ENCODE measurements at places on chromosomes 6 and 20.

DNA sequence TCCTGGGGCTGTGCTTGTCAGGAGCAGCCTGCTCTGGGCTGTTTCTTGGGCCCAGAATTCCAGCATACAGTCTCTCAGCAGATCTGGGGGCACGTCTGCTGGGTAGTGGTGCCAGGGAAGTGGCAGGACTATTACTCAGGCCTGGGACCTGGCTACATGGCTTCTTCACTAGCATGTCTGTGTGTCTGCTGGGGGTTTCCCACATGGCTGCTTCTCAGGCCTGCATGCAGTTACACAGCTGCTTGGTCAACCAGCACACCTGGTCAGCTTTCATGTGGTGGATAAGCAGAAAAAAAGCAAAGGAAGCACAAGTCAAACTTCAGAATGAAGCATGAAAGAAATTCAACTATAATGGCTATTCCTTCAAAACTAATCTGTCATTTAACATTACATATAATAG, 316.2 kb upstream of the NOX3 start:
- DNase-seq, result no peak

- DNase-seq, result no peak
These were observed 50.4 kb upstream of the NKX2-2 start for GRCh38 chr20:21564127-21564773.

DNA sequence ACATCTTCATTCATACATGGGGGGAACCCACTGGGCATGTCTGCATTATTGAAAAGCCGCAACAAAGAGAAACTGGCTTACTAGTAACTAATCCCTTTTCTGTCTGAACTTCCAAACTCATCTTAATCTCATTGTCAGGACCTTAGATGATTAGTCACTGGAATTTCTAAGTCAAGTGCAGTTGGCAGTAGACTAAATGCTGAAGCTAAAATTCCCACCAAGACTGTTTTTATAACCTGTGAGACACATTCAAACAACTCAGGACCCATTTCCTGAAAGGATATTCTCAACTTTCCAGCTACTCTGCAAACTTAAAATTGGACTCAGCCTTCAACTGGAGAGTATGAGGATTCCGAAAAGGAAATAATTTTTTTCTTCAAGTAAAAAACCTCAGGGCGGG, 94.8 kb upstream of the SCAF8 start:
- peak; percentile 33 for DNase-seq

DNA sequence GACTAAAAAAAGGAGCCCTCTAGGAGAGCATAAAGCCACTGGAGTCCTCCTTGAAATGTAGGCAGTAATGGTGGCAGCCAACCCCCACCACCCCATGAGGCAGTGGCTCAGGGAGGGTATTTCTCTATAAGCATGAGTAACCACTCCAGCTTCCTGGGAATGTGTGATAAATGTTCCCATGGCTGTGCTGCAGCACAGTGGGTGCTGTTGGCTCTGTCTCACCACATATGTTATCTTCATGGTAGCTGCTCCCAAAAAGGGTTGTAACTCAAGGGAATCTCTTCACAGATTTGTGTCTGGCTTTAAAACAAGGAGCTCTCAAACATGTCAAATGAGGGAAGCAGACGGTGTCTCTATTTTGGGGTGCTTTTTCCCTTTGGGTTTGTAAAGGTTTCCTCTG, 7.5 kb upstream of the PHACTR1 start:
- DNase-seq, result no peak

- no peak for DNase-seq
These were observed 6.0 kb upstream of the CPNE5 start for GRCh38 chr6:36845233-36845632.

DNA sequence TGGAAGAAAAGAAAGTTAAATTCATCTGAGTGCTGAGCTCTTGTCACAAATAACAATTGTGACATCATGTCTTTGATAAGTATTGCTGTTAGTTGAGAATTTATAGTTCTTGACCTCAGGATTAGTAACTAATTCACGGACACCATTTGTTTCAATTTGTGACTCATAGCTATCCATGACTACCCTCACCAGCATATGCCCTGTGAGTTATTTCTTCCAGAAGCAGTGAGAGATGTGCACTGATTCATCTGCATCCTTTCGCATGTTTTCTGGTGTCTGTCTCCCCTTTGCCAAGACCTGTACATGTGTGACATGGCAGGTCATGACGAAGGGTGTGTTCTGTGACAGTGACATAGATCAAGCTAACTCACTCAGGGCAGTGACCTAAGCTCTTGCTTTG, 86.9 kb downstream of the SOBP start:
- peak; percentile 10 for DNase-seq

GRCh38 chr6:32895006-32895345, 41.0 kb downstream of the PSMB9 start:
- no peak for DNase-seq

GRCh38 chr6:89475101-89475500, 42.1 kb downstream of the ANKRD6 start:
- no peak for DNase-seq

- peak; percentile 78 for DNase-seq
These were observed 2.4 kb downstream of the MYBL2 start for GRCh38 chr20:43669332-43669731.

GRCh38 chr6:134437376-134437775, 119.5 kb upstream of the SGK1 start:
- no peak for DNase-seq

GRCh38 chr6:9564021-9564420, 850.9 kb downstream of the TFAP2A start:
- DNase-seq, result no peak

GRCh38 chr6:80356000-80356399, 249.5 kb downstream of the BCKDHB start:
- DNase-seq, result no peak

DNA sequence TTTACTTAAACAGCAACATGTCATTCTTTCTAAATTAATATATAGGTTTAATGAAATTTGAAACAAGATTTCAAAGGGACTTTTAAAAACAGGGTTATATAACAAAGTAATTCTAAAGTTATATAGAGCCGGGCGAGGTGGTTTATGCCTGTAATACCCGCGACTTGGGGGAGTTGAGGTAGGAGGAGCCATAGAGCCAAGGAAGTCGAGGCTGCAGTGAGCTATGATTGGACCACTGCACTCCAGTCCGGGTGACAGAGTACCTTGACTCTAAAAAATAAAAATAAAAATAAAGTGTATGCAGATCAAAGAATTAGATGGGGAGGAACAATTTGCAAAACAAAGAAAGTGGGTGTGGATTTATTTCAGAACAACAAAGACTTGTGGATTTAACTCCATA, 151.1 kb upstream of the GLP1R start:
- DNase-seq, result no peak

DNA sequence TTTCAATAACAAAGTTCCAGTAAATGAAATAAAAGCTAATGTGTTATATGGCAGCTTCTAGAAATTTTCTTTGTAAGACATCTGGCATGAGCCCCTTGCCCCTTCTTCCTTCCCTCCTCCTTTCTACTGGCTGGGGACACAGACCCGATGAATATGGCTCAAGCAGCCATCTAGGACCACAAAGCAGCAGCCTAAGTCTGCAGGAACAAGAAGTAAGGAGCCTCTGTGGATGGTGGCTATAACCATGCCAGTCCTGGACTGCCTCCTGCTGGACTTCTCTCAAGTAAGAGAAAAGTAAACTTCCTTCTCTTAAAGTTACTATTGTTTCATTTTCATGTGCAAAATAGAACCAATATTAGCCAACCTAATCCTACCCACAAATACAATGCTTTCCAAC, 114.9 kb upstream of the DST start:
- DNase-seq, result no peak

GRCh38 chr6:148591656-148592055, 155.2 kb upstream of the UST start:
- DNase-seq, result no peak

- no peak for DNase-seq
These were observed 78.1 kb upstream of the AHI1 start for GRCh38 chr6:135575629-135576028.

DNA sequence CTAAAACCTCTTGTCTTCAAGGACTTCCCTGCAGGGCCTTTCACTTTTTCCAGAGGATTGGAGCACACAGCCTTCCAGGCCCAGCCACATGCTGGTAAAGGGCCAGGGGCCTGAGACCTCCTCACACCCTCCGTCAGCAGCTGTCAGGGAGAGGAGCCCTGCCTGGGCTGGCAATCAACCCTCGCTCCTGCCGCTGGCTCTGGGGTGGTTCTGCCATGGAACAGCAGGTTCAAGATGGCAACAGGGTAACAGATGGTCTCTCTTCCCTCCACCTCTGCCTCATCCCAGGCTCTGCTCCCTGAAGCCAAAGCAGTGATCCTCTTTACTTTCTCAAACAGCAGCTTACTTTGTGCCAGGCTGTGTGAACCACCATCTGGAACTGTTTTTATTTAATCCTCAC, 23.8 kb downstream of the PCNA start:
- DNase-seq, result no peak

DNA sequence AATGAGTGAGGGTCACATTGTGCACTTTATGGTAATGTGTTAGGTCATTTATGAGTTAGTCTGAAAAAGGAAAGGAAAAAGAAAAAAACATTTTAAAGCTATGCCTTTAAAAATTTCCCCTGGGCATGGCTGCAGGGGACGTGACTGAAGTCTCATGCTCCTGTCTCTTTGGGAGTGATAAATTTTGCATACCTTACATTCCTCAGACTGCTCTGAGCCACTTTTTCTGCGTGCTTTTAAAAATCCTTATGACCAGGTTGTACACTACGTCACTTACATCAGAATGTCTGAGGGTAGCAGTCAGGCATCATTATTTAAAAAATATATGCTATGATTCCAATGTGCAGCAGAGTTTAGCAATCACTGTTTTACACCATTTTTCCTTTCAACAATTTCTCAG, 121.2 kb downstream of the RFPL4B start:
- peak; percentile 35 for DNase-seq

DNA sequence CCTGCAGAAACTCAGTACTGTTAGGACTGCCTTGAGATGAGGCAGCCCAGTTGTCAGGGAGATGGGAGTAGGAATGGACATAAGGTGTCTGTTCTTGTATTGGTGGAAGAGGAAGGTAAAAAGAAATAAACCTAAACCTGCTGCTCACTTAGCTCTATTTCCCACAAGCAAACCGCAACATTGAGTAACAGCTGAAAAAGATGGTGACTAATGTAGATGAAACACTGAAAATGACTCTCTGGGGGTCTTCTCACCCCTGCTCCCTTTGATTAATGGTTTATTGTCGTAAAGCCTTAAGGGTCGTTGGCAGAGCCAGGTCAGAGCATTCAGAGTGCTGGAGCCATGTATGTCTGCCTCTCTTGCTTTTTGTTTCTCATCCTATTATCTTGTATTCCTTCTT, 87.5 kb downstream of the FOXO3 start:
- no peak for DNase-seq

- DNase-seq, result no peak
These were observed 1.2 kb downstream of the GPR6 start for GRCh38 chr6:109979033-109979921.

- no peak for DNase-seq
These were observed 176.7 kb upstream of the HSF2 start for GRCh38 chr6:122222761-122223160.

- no peak for DNase-seq
These were observed 72.0 kb downstream of the REV3L start for GRCh38 chr6:111411046-111411445.

DNA sequence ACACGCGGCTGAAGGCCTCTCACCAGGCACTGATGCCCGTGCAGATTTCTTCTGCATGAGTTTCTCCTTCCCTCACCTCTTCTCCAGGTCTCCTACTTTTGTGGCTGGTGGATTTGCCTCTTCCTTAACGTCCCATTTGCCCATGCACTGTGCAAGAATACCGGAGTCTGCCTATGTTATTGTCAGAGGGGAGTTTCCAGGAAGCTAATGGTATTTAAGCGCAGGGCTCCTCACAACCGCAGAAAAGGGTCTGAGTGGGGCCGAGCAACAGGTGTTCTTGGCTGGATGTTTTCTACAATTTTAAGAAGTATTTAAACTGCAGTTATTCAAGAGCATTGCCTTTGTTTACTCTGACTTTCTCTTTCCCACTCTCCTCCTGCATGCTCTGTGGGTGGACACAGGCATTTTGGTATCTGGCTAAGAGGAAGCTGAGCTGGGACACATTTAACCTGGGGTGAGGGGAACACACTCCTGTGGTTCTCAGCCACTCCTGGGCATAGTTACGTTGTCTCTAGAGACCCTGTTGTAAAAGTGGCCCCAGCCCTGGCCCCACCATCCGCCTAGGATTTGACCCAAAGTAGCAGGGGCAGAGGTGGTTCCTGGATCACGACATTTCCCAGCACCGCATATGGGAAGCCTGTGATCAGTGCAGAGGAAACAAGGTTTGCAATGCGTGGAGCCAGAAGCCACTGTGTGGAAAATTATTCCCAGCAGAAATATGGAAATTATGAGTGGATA, 34.4 kb downstream of the GGTLC1 start:
- DNase-seq, result no peak

GRCh38 chr6:10532392-10532791, 11.2 kb downstream of the GCNT2 start:
- DNase-seq, result no peak

GRCh38 chr20:56766528-56766927, 137.4 kb downstream of the TFAP2C start:
- DNase-seq, result no peak

- no peak for DNase-seq
These were observed 472.7 kb downstream of the PKHD1 start for GRCh38 chr6:51614725-51615124.

GRCh38 chr20:1824834-1825233, 70.4 kb upstream of the SIRPA start:
- DNase-seq, result no peak

GRCh38 chr6:134447423-134447822, 129.5 kb upstream of the SGK1 start:
- DNase-seq, result no peak

DNA sequence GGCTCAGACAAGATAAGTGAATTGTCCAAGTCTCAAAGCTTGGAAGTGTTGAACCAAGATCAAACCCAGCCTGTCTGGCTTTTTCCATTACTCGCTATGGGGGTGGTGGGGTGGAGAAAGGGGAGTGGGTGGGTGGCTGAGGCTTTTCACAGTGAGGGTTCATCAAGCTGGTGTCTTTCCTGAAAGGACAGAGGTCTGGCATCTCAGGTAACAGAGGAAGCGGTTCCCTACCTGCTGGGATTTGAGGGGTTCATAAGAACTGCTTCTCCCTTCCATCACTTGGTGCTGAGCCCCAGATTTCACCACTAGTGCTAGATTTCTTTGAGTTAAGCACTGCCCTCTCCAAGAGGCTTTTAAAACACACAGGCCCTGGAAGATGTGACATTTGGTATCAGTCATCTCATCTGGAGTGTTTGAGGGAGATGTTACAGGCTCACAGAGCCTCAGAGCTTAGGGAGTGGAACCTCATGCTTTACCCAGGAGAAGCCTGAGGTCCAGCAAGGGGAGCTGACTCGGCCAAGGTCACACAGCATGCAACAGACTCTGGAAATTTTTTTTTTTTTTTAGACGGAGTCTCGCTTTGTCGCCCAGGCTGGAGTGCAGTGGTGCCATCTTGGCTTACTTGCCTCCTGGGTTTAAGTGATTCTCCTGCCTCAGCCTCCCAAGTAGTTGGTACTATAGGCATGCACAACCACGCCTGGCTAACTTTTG, 6.0 kb upstream of the VEGFA start:
- DNase-seq, result no peak

GRCh38 chr6:25359891-25360290, 80.7 kb downstream of the CARMIL1 start:
- DNase-seq, result no peak

- DNase-seq, result no peak
These were observed 23.6 kb downstream of the LINC00237 start for GRCh38 chr20:21082584-21082983.

GRCh38 chr6:8608737-8609136, 173.4 kb upstream of the SLC35B3 start:
- DNase-seq, result no peak

GRCh38 chr20:50932016-50932485, 814 bp upstream of the ADNP start:
- no peak for DNase-seq

- no peak for DNase-seq
These were observed 967.6 kb upstream of the GJE1 start for GRCh38 chr6:141165002-141165665.
